ENCODE measurements at places on chromosomes 16 and 17.

- DNase-seq: no peak
These were observed at the start of gene GNG13 for GRCh38 chr16:799948-800833. Gene GNG13, minus strand, starts transcription at chr16:800734. Its CDS starts 1,657 bp downstream, at chr16:799077.

GRCh38 chr16:27476240-27476639, 73.5 kb downstream of the GTF3C1 start:
- DNase-seq: no peak

- DNase-seq: no peak
These were observed 4.2 kb downstream of the CDRT4 start for GRCh38 chr17:15462976-15463772.

DNA sequence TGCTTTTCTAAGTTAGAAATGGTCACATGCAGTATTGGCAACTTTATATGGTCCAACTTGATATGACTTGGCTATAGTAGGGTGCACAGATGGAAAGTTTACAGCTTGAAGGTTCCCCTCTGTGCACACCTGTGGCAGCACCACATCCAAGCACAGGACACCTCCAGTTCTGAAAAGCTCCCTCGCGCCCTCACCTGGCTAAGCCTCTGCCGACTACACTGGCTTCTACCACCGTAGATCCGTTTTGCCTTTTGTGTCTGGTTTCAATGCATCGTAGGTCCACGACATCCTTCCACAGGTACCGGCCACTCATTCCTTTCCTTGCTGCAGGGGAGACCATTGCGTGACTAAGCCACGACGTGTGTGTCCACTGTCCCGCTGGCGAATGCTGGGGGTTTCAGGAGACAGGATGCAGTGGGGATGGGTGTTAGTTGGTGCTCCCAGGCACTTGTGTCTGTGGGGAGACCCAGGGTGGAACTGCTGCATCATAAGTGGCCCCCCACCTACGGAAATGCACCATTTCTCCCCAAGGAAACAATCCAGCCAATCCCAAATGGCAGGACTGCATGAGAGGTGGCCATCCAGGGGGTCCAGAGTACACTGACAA, 4.9 kb upstream of the RASD1 start:
- DNase-seq: no peak

DNA sequence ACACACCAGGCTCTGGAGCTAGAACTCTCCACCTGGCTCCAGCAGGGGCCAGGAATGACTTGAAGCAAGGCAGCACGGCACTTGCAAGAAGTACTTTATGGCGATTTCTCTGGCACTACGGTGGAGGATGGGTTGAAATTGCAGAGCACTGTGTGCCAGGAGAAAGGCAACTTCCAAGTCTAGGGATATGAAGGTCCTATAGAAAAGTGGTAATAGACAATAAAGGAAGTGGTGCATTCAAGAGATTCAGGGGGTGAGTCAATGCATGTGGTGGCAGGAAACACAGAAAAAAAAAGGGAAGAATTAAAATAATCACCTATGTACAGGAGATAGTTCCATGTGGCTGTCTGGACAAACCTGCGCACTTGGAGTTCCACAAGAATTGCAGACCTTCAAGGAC, 240.3 kb upstream of the DYNLRB2 start:
- no peak for DNase-seq

DNA sequence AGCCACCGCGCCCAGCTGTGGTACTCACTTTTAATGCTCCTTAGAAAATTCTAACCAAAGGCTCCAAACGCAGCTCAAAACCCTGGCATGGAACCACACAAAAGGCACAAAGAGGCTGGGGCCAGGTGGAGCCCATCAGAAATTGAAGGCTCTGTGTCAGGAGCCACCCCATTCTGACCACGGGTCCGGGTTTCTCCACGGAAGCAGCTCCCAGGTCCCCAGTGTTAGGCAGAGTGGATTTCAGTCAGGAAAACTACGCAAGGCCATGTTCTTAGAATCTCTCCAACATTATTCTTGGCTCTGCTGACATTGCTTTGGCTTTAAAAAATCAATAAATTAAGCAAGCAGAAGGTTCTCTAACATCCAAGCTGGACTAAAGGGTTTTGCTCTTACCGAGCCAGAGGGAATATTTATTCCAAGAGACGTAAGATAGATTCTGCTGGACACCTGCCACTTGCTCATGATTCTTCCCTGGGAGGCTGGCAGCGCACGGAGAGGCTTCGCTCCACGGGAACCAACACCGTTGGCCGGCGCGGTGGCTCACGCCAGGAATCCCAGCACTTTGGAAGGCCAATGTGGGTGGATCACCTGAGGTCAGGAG, 93.5 kb downstream of the NXN start:
- DNase-seq: no peak
